Hepatocyte (in vitro differentiated cells): ENCODE measurements at places on chromosomes 12 and 14. TPM values are rescaled to one million over a fixed set of nuclear protein-coding genes. Genes with fewer than 3 reads are reported as not detected.
A peak's percentile ranks its signal among the peaks of the same experiment; 100 is the strongest.

GRCh38 chr12:132888852-132889251 is 1.4 kb upstream of the CHFR start:
- H3K4me3 ChIP-seq, result no peak overlapping the region
- DNase-seq, result no peak
- H3K27ac ChIP-seq, result no peak overlapping the region
- H3K27me3 ChIP-seq, result no peaks in the 10 kb centered on the region
- peaks cover 5% of the 10 kb centered on the region for H3K4me1 ChIP-seq

DNA sequence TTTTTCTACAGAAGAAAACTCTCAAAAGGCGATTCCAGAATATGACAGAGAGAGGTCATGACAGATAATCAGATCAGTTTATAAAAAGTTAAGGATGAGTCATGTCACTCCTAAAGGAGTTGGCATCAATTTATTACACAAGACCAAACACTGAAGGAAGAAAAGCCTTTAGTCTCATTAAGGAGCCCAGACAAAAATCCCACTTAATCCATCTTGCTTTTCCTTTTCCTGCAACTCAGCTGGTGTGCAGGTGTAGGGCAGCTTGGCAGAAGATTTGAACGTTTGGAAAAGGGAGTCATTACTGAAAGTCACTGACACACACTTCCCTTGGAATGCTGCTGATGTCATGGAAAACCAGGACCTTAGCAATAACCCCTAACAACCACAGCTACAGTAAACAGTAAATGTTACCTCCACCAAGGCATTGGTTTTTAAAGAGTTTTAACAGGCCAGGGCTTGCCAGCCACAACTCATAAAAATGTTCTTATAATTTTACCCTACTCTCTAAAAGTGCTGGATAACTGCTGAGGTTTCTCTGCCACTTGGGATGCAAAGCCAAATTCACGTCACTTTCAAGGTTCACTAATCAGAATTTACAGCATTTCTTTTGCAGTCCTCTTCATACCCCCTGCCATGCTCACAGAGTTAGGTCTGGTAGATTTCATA is 320.6 kb downstream of the RAD51B start:
- no peaks in the 10 kb centered on the region for H3K36me3 ChIP-seq
- H3K27ac ChIP-seq, result peak overlapping the region; percentile 93
- no peaks in the 10 kb centered on the region for H3K27me3 ChIP-seq

DNA sequence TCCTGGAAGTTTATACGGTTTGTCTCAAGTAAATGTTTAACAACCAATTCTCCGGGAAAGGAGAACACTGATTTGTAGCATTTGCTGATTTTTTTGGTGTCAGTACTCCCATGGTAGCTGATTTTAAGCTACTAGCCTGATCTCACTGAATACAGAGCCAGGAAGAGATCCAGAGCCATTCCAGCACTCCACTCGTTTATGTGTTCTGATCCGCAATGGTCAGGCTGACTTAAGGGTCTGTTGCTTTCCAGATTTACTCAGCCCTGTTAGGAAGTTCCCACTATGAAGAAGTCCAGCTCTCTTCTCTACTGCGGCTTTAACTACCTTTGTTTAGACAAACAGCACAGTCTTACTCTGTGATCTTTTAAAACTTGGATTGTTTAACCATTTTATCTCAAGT is 38.0 kb upstream of the NID2 start:
- no peak overlapping the region for H3K4me3 ChIP-seq
- H3K4me1 ChIP-seq, result peaks cover 18% of the 10 kb centered on the region
- no peaks in the 10 kb centered on the region for H3K27me3 ChIP-seq
- H3K27ac ChIP-seq, result peak overlapping the region; percentile 50
- DNase-seq, result no peak

The SERPINA4 gene
- 22.7 and 27.8 TPM in 2 replicates for total RNA-seq

The DHH gene
- total RNA-seq, result 0.28 TPM in 1 of 2 replicates, not detected in the other

DNA sequence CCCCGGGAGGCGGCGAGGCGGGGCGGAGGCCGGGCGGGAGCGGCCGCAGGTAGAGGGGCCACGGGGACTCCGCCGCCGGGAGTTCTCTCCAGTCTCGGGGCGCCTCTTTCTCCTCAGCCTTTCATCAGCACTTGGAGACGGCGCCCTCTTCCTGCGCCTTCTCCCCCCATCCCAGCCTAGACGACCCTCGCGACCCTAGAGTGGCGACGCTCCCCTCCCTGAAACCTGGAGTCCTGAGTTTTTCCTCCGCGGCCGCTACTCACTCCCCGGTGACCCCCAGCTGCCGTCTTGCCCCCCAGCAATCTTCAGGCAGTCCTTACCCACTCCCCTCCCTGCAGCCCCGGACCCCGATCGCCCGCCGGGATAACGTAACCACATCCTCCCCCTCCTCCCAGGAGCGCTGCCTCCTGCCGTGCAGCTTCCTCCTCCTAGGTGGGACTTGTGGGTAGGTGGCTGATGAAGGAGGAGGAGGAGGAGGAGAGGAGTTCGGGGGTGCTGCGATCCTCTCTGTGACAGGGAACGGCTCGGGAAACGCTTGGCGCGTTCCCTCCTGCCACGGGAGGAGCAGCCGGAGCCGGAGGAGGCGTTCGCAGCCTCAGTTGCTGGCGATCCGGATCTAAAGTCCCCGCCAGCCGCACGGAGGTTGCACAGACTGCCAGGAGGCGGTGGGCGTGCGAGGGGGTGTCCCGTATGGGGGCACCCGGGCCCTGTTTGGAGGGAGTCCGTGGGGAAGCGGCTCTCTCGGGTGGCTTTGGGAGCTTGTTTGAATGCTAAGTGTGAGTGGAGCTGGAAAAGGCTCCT is 891 bp downstream of the PLEKHA5 start:
- H3K27ac ChIP-seq, result peak overlapping the region; percentile 98
- peak overlapping the region; percentile 93 for H3K4me3 ChIP-seq
- H3K36me3 ChIP-seq, result no peaks in the 10 kb centered on the region
- H3K27me3 ChIP-seq, result no peaks in the 10 kb centered on the region
- peaks cover 31% of the 10 kb centered on the region for H3K4me1 ChIP-seq

The NXPH4 gene
- 0.52 and 1.1 TPM in 2 replicates for total RNA-seq

DNA sequence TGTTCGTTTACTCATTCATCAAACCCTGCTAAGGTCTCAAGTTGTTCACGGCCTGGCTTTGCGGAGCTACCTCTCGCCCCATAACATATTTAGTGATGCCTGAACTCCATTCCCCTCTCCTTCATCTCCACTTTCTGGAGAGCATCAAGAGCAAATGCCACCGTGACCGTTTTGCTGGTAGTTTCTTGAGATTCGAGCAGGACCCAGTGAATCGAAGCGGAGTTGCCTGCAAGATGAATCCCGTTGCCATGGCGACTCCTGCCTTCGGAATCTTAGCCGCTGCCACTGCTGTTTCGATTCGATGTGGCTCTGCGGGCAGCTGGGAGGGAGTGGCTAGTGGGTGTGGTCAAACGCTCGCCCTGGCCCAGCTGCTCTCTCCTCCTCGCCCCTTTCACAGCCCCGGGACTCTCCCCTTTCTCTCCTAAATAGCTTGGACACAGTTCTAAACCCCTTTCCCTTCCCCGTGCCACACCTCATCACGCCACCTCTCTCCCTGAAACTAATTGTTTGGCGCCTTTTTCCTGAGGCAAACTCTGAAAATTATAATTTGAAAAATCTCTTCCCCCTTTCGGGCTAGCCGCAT is 1.4 kb downstream of the DAAM1 start:
- H3K4me1 ChIP-seq, result peaks cover 22% of the 10 kb centered on the region
- no peaks in the 10 kb centered on the region for H3K36me3 ChIP-seq
- peak overlapping the region; percentile 64 for H3K4me3 ChIP-seq
- H3K27ac ChIP-seq, result peak overlapping the region; percentile 94

- H3K27ac ChIP-seq, result no peak overlapping the region
- no peaks in the 10 kb centered on the region for H3K36me3 ChIP-seq
- no peak overlapping the region for H3K4me3 ChIP-seq
- DNase-seq, result no peak
- H3K27me3 ChIP-seq, result no peaks in the 10 kb centered on the region
These were observed 108.3 kb downstream of the SEC23A start for GRCh38 chr14:38994731-38995130.

GRCh38 chr12:43357141-43357540 is 194.9 kb downstream of the ADAMTS20 start:
- no peak overlapping the region for H3K27ac ChIP-seq
- no peak for DNase-seq
- H3K4me3 ChIP-seq, result no peak overlapping the region
- no peaks in the 10 kb centered on the region for H3K4me1 ChIP-seq
- H3K27me3 ChIP-seq, result no peaks in the 10 kb centered on the region
- H3K36me3 ChIP-seq, result no peaks in the 10 kb centered on the region

DNA sequence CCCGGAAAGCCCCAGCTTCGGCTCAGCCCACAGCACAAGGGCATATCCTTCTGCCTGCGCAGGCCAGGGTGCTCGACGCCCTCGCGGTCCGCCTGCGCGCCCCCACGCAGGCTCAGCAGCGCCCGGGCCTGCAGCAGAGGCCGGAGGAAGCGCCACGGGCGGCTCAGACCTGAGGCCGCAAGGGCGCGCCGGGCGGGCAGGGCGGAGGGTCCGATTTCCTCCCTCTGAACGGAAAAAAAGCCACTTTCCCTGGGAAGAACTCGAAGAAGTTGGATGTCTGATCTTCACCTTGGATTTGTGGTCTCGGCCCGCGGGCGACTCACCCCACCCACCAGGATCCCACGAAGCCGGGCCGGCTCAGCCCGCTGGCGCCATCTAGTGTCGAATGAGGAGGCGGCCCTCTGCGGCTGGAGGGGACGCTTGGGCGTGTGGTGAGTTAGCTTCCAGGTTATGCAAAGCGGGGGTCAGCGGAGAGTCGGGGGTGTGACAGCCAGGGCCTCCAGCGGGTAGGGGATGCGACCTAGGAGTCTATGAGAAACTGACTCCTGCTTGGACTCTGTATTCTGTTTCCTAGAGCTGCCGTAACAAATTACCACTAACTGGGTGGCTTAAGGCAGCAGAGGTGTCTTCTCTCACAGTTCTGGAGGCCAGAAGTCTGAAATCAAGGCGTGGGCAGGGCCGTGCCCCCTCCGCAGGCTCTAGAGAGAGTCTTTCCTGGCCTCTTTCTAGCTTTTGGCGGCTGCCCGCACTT is 40.0 kb upstream of the SRSF5 start:
- H3K27me3 ChIP-seq, result no peaks in the 10 kb centered on the region
- peak; percentile 86 for DNase-seq
- H3K36me3 ChIP-seq, result no peaks in the 10 kb centered on the region
- peak overlapping the region; percentile 24 for H3K4me3 ChIP-seq
- H3K4me1 ChIP-seq, result peaks cover 4% of the 10 kb centered on the region

- no peak overlapping the region for H3K27ac ChIP-seq
- H3K27me3 ChIP-seq, result no peaks in the 10 kb centered on the region
- H3K36me3 ChIP-seq, result no peaks in the 10 kb centered on the region
- DNase-seq, result no peak
- no peaks in the 10 kb centered on the region for H3K4me1 ChIP-seq
These were observed 21.0 kb downstream of the ARL6IP4 start for GRCh38 chr12:123001464-123001863.

The KRT78 gene
- total RNA-seq, result 0.08 TPM in 1 of 2 replicates, not detected in the other

The SYNDIG1L gene
- total RNA-seq, result not detected in 2 replicates

GRCh38 chr14:55438066-55438683 is 2.2 kb downstream of the TBPL2 start:
- H3K36me3 ChIP-seq, result no peaks in the 10 kb centered on the region
- H3K4me3 ChIP-seq, result no peak overlapping the region
- peak; percentile 79 for DNase-seq
- no peaks in the 10 kb centered on the region for H3K27me3 ChIP-seq
- H3K4me1 ChIP-seq, result peaks cover 7% of the 10 kb centered on the region
- no peak overlapping the region for H3K27ac ChIP-seq

DNA sequence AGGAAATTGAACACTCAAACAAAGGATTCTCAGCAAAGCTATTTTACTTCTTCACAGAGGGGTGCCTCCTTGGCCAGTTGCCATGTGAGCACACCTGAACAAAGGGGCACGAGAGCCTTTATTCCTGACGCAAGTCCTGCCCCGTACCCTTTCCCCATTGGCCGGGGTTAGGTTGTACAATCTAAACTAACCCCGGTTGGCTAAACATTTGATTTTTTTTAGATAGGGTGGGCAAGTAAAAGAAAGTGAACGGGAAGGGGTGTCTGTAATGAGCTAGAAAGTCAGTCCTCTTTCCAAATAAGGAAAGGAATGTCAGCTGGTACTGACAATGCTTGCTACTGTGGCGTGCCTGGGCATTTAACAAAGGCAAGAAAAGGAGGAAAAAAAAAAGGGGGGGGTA is 135.5 kb upstream of the CDKN3 start:
- DNase-seq, result no peak
- no peaks in the 10 kb centered on the region for H3K36me3 ChIP-seq
- no peak overlapping the region for H3K4me3 ChIP-seq
- H3K27ac ChIP-seq, result no peak overlapping the region
- H3K4me1 ChIP-seq, result no peaks in the 10 kb centered on the region
- no peaks in the 10 kb centered on the region for H3K27me3 ChIP-seq

DNA sequence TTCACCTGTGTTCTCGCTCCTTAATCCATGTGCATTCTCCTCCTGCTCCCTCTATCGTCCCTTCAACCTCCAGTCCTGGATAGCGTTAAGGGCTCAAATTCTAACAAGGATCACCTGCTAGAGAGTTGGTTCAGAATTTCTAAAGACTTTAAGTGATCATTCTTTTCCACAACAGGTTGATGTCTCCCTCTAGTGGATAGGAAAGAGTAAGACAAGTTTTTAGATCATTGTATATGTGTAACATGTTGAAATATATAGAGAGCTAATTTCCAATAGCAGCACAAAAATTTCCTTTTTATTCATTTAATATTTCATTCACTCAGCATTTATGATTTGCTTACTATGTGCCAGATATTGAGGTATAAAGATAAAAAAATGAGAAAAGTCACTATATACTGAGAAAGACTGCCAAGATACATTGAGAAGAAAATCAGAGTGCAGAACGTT is 9.3 kb upstream of the ESR2 start:
- DNase-seq, result peak; percentile 56
- no peaks in the 10 kb centered on the region for H3K27me3 ChIP-seq
- H3K4me3 ChIP-seq, result no peak overlapping the region

GRCh38 chr12:19710811-19711793 is 271.8 kb downstream of the AEBP2 start:
- no peaks in the 10 kb centered on the region for H3K36me3 ChIP-seq
- DNase-seq, result no peak
- no peaks in the 10 kb centered on the region for H3K27me3 ChIP-seq
- no peak overlapping the region for H3K4me3 ChIP-seq
- H3K4me1 ChIP-seq, result no peaks in the 10 kb centered on the region

- H3K4me3 ChIP-seq, result no peak overlapping the region
- H3K4me1 ChIP-seq, result no peaks in the 10 kb centered on the region
- DNase-seq, result no peak
- H3K27ac ChIP-seq, result no peak overlapping the region
- H3K36me3 ChIP-seq, result no peaks in the 10 kb centered on the region
These were observed 24.3 kb upstream of the ANO2 start for GRCh38 chr12:5969156-5969973.

DNA sequence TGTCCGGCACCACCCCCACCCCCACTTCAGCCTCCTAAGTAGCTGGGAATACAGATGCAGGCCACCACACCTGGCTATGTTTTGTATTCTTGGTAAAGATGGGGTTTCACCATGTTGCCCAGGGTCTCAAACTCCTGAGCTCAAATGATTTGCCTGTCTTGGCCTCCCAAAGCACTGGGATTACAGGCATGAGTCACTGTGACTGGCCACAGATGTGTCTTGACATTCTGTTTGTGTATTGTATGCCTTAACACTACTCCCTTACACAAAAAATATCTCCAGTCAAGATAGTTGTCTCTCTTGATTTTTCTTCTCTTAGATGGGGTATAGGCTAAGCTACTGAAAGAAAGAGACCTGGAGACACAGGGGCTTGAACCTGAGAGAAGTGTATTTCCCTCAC is 17.6 kb downstream of the CLEC14A start:
- H3K27me3 ChIP-seq, result no peaks in the 10 kb centered on the region
- H3K36me3 ChIP-seq, result no peaks in the 10 kb centered on the region
- DNase-seq, result no peak
- no peaks in the 10 kb centered on the region for H3K4me1 ChIP-seq
- no peak overlapping the region for H3K4me3 ChIP-seq
- no peak overlapping the region for H3K27ac ChIP-seq

GRCh38 chr12:45612044-45612794 is 117.3 kb upstream of the ARID2 start:
- no peaks in the 10 kb centered on the region for H3K36me3 ChIP-seq
- H3K27ac ChIP-seq, result no peak overlapping the region
- no peaks in the 10 kb centered on the region for H3K27me3 ChIP-seq
- no peak for DNase-seq
